ENCODE measurements at places on chromosomes 1 and 21.

- DNase-seq = no peak
Observed at GRCh38 chr1:18875796-18876128, 16.3 kb upstream of the TAS1R2 start.

DNA sequence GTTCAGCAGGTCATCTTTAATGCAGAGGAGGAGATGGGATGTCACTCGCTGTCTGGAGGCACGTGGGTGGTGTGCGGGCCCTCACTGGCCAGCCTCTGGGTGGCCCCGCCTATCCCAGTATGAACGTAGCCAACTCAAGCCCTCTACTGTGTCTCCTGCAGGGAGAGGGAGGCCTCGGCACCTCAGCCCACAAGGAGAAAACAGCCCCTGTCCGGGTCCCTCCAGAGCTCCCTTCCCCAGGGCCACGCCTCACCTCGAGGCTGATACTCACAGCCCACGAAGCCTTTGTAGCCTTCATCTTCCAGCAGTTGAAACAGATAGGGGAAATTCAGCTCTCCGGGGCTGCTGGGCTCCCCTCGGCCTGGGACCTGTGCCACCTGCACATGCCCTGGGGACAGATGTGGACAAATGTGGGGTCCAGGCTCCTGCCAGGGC lies 2.6 kb downstream of the HYI start:
- DNase-seq = no peak

GRCh38 chr1:159978107-159978398 lies 24.0 kb upstream of the SLAMF9 start:
- no peak for DNase-seq

- no peak for DNase-seq
Observed at GRCh38 chr1:236089046-236089773, 24.3 kb upstream of the NID1 start.

- DNase-seq = no peak
Observed at GRCh38 chr21:29499734-29500343, 201.1 kb downstream of the BACH1 start.

GRCh38 chr1:24127134-24127800 lies 15.3 kb upstream of the MYOM3 start:
- no peak for DNase-seq

DNA sequence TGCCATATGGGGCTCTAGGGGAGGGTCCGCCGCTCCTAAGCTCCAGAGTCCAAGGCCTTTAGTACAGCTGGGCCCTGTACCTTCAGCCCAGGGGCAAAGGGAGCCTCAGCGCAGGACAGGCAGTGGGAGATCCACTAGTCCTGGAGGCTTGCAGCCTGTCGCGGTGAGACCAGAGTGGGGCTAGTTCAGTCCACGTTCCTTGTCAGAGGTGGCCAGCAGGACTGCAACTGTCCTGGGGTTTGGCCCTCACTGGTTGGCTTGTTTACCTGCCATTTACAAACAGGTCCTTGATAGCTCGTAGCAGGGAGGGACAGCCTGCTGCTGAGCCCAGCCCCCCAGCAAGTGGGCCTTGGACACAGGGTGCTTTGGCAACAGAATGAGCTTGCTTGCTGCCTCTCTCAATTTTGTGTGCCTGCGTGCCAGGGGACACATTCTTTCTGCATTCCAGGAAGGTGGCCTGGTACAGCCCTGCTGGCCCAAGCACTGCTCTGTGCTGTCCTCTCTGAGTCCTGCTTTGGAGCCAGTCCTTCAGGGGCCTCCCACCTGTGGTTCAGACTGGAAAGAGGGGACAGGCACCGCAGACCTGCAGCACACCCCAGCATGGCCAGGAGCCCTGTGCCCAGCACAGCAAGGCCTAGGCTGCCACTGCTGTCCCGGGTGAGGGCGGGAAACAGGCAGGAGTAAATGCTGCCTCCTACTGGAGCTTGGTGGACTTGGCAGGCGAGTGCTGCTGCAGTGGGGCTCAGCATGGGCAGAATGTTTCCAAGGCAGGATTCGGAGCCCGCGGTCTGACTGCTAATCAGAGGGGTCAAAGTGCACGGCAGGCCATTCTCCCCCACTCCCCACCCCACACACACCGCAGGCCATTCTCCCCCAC lies 15.2 kb downstream of the H6PD start:
- DNase-seq = no peak

DNA sequence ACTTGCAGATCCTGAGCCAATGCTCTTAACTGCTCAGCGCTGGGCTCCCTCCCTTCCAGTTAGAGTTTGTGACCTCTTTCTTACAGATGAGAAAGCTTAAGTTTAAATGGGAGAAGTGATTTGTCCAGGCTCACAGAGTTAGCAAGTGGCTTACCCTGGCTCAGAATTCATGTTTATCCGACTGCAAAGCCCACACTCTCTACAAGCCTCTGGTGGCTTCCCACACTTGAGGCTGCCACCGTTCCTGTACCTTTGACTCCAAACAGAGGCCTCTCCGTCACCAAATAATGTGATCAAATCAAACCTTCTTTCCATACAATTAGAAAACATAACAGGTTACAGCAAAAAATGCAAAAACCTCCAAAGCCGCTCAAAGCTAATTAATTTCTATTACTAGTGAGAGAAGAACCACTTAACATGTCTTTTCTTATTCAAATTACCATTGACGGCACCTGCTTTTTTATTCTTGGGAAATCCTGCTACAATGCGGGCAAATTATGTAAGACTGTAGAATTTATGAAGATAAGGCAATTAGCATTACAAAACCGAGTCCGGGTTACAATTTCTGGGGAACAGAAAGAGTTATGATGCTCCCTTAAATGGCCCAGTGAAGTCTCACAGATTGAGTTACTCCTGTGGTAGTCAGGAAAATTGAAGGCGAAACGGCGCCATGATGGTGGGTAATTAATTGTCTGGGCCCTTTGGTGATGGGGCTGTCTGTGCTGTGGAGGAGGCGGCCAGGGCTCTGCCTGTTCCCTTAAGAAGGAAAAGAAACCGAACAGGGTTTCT lies 324.3 kb upstream of the POU3F1 start:
- DNase-seq = no peak

GRCh38 chr1:89361681-89362080 lies 2.2 kb upstream of the GBP6 start:
- no peak for DNase-seq

- no peak for DNase-seq
Observed at GRCh38 chr1:40014812-40015594, 25.5 kb upstream of the CAP1 start.

GRCh38 chr1:11567244-11568065 lies 86.8 kb downstream of the FBXO2 start:
- no peak for DNase-seq

DNA sequence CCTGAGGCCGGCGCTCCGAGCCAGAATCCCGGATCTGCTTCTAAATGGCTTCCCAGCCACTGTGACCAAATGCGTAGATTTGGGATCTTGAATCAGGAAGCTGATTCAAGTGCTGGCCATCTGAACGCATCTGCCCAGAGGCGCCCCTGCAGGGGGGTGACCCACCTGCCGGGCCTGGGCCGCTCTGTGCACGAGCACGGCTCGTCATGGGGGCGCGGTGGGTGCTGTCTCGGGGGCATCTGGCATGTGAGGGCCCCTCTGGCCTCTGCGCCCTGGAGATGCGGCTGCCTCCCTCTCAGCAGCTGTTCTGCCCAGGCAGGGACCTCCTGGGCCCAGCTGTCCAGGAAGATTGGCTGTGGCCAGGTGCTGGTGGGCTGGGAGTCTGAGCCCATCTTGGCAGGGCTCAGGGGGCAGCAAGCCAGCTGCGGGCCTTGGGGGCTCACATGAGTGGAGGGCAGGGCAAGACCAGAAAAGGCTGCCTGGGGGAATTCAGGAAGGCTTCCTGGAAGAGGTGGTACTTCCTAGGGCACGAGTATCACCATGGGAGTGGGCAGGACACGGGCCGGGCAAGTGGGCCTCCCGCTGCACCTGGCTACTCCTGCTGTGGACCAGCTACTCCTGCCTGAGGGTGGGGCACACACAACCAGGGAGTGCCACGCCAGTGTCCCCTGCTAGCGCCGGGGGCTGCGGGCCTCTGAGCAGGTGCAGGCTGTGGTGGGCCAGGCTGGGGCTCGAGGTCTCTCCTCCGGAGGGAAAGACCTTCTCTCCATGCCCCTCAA lies 25.1 kb downstream of the PLCH2 start:
- no peak for DNase-seq

DNA sequence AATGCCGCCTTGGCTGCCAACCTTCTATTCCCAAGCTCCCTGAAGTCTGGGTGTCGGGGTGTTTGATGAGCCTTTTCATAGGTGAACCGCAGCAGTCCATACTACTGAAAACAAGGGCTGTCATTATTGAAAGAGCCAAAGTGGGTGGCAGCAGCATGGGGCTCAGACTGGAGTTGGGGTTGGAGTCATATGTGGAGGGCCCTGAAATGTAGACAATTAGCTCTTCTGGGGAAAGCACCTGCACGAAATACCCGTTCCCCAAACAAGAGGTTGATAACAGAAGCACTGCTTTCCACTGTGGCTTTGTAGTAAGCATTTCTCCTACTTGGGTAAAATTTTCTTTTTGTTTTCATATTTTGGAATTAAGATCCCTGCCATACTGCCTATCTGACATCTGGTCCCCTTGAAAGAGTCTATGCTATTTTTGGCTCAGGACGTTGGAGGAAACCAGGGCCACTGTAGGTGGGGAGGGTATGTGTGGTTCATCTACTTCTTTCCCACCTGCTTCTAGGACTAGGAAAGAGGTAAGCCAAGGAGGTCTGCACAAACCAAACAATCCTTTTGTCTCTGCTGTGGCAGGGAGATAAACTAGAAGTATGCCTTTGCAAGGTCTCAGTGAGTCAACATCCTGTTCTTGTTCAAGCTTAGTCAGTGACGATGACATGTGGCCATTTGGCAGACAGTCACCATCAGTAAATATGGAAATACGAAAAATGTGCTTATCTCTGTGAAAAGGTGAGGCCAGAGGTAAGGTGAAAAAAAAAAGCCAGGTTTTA lies 197.0 kb upstream of the UBE2U start:
- DNase-seq = no peak

- no peak for DNase-seq
Observed at GRCh38 chr1:247535402-247535801, 838 bp downstream of the OR2C3 start.

- DNase-seq = no peak
Observed at GRCh38 chr1:228314658-228315483, 91.8 kb downstream of the TRIM11 start.

DNA sequence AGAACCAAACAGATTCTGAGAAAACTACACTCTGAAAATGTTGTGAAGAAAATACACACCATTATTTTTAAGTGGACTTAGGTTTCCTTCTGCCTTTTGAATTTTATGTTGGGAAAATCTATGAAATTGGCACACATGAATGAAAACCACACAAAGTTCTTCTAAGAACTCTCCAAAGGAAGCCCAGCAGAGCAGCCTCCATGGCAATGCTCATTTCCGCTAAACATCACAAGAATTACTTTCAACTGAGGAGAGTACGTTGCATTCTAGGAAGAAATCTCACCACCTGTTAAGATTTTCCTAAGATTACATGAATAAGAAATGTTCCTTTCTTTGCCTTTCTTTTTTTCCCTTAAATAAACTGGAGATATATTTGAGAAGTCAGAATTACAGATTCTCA lies 154.2 kb downstream of the BARHL2 start:
- no peak for DNase-seq

GRCh38 chr1:167621780-167622313 lies 8.2 kb upstream of the RCSD1 start:
- no peak for DNase-seq

GRCh38 chr1:11126569-11126968 lies 26.9 kb upstream of the EXOSC10 start:
- DNase-seq = no peak
